IPS DF 6.9 (cell line): ENCODE measurements at places on chromosomes 7 and 10.

DNA sequence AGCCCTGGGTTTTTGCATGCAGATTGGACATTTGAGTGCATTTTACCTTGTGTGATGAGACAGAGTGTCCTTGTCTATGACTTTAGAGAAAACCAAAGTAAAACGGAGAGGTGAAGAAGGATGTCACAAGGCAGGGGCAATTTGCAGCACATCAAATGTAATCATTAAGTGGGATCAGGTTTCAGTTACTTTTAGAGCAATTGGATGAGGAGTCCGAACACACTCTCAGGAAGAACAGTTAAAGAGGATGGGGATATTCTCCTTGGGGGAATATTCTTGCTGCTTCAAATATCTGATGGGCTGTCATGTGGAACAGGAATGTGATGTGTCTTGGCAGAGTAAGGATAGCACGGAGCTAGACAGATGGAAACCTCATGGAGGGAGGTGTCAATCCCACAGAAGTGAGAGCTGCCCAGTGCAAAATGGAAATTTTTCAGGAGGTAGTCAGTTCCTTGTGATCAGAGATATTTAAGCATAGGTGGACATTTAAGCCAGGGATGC is 757 bp downstream of the RAB19 start:
- DNase-seq: no peak

DNA sequence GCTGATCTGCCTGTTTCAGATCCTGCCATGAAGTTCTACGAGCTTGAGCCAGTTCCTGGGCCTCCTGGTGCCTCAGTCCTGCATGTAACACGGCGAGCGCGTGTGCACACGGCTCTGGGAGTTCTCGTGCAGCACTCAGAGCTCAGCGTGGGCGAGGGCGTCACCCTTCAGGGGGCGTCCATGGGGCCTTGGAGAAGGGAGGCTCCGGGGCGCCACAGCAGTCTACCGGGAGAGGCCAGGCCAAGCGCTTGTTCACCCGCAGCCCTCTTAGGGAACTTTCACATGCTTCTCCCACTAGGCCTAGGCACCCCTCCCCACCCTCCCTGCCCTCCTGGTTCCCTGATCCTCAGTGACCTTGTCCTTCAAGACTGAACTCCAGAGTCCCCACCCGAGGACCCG is 83.1 kb downstream of the BMS1 start:
- no peak for DNase-seq

DNA sequence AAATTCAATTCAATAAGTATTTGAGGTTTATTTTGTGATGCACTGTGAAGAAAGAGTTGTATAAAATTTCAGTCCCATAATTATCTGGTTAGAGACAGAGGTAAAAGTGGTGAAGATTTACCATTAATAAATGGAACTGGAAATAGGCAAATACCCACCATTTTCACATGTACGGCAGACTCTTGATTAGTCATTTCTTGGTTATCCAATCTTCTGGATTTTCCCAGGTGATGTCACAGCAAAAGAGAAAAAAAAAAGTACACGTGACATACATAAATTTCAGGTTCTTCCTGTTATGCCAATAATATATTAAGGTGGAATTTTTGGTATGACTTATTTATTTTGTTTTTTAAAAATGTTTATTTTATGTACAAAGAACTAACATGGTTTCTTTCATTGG is 26.8 kb downstream of the NT5C3A start:
- no peak for DNase-seq

GRCh38 chr7:27156508-27156898 is at the start of gene HOXA7:
Gene HOXA7 (minus strand): TSS chr7:27156675. CDS start chr7:27156545, 130 bp downstream.
- no peak for DNase-seq

GRCh38 chr7:99362801-99363200 is 11.7 kb upstream of the ARPC1B start:
- DNase-seq: no peak
